Muscle of leg (tissue), 16 donors: ENCODE measurements at places on chromosomes 4 and X.

GRCh38 chr4:152323221-152323620 is 212.7 kb downstream of the FBXW7 start:
- no peaks in the 10 kb centered on the region for H3K4me1 ChIP-seq
- H3K27me3 ChIP-seq = no peaks in the 10 kb centered on the region
- H3K27ac ChIP-seq = no peak overlapping the region

GRCh38 chrX:124127496-124127895 is 166.0 kb downstream of the STAG2 start:
- no peaks in the 10 kb centered on the region for H3K36me3 ChIP-seq
- H3K27ac ChIP-seq = no peak overlapping the region
- no peak for DNase-seq
- H3K4me3 ChIP-seq = no peak overlapping the region
- no peaks in the 10 kb centered on the region for H3K27me3 ChIP-seq
- no peaks in the 10 kb centered on the region for H3K4me1 ChIP-seq

DNA sequence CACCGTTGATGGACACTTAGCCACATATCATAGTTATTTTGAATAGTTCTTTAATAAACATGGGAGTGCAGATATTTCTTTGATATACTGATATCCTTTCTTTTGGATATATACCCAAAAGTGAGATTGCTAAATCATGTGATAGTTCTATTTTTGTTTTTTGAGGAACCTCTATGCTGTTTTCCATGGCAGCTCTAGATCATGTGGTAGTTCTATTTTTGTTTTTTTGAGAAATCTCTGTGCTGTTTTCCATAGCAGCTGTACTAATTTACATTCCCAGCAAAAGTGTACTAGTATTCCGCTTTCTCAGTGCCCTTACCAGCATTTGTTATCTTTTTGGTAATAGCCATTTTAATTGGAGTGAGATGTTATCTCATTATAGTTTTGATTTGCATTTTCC is 3.6 kb downstream of the SH3BGRL start:
- peaks cover 4% of the 10 kb centered on the region for H3K27me3 ChIP-seq
- H3K27ac ChIP-seq = no peak overlapping the region
- no peaks in the 10 kb centered on the region for H3K36me3 ChIP-seq
- peak; percentile 17 for DNase-seq

DNA sequence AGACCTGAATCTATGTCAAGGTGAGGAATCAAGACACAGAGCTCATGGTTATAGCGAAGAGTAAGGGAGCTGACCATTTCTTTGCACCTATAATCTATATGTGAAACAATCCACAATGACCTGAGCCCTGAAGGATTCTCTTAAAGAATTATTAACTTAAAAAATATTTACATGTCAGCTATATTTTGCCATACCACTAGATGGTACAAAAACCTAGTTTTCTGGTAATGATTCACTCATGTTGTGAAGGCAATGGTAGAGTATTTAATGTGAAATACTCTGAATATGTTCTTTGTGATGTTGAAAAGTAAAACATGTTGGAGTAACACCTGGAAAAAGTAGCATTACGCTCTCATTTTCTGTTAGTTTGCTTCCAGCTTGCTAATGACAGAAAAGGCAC is 40.0 kb downstream of the VGLL1 start:
- DNase-seq = no peak
- H3K27me3 ChIP-seq = peaks cover 13% of the 10 kb centered on the region
- no peak overlapping the region for H3K4me3 ChIP-seq
- no peak overlapping the region for H3K27ac ChIP-seq
- H3K4me1 ChIP-seq = peaks cover 11% of the 10 kb centered on the region
- no peaks in the 10 kb centered on the region for H3K36me3 ChIP-seq

DNA sequence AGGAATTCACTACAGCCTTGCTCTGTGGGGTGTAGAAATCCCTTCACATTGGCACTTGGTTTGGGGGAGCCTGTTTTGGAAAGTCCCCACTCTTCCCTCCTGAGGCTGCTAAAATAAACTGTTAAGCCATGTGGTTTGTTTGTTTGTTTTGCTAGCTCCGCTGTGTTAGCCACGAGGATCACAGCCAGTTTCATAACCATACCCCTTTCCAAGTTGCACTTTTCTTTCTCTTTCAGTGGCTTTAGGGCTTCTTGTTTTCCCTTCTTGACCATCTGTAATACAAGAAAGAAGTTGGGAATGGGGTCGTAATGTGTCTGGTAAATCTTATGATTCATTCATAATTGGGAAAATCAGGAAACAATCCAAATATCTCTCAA is 24.8 kb upstream of the UXT start:
- DNase-seq = no peak
- peaks cover 3% of the 10 kb centered on the region for H3K27me3 ChIP-seq
- no peak overlapping the region for H3K4me3 ChIP-seq
- no peak overlapping the region for H3K27ac ChIP-seq
